ENCODE measurements at places on chromosomes 6 and 20.
A peak's percentile ranks its signal among the peaks of the same experiment; 100 is the strongest.

GRCh38 chr6:134830940-134831339 is 119.0 kb downstream of the ALDH8A1 start:
- DNase-seq: no peak

- no peak for DNase-seq
Observed at GRCh38 chr6:22361576-22361975, 64.7 kb upstream of the PRL start.

- peak; percentile 51 for DNase-seq
Observed at GRCh38 chr6:14211562-14211942, 94.0 kb downstream of the CD83 start.

GRCh38 chr6:10617008-10617696 is 77.3 kb downstream of the C6orf52 start:
- DNase-seq: no peak

- no peak for DNase-seq
Observed at GRCh38 chr6:52500238-52501129, 76.4 kb downstream of the TRAM2 start.
